ENCODE measurements at places on chromosomes 7 and 10. TPM values are rescaled to one million over a fixed set of nuclear protein-coding genes. Genes with fewer than 3 reads are reported as not detected.
A peak's percentile ranks its signal among the peaks of the same experiment; 100 is the strongest.

DNA sequence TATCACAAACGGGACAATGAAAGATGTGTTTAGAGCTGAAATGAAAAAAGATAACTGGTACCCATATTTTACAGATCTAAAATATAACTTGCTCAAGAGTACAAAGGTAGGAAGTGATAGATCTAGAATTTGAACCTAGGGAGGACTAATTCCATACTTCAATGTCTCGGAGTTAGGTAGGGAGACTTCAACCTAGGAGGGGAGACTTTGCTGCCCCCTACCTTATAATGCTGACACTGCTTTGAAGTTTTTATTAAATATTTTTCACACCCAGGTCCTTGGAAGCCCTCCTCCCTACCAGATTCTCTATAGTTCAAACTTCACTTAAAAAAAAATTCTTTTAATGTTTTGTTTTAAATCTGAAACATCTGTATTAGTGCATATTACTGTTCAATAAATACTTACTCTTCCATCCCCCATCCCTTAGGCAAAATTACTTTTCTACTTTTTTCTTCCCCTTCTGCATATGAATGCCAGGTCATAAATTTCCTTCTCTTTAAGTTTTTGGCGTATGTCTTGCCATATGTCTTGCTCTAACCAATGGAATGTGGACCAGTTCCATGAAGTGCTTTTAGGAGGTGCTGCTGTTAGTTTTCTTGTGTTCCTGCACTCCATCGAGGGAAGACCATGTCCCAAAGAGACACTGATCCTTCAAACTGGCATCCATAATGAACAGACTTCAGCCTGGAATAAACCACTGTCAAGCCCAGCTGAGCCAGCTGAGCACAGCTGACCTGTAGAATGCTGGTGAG lies 57.8 kb downstream of the MICU1 start:
- DNase-seq, result no peak

DNA sequence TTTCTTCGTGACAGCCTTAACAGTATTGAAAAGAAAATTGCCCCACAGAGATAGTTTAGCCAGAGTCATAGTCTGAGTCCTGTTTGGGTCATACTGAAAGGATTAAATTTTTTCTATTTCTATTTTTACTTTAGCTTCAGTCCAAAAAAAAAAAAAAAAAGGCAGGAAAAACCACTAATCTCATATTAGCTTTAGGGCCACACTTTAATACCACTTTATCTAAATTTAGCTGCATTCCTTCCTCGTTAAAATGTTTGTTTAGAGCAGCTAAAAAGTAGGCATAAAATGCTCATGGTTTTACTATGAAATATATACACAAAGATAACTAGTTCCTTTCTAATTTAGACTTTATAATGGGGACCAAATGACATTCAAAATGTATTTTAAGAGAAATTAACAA lies 216.5 kb upstream of the TMEM196 start:
- DNase-seq, result no peak

ITPRID1 gene
- not detected for total RNA-seq

GRCh38 chr10:90276894-90277475 lies 575.6 kb downstream of the KIF20B start:
- DNase-seq, result no peak

DNA sequence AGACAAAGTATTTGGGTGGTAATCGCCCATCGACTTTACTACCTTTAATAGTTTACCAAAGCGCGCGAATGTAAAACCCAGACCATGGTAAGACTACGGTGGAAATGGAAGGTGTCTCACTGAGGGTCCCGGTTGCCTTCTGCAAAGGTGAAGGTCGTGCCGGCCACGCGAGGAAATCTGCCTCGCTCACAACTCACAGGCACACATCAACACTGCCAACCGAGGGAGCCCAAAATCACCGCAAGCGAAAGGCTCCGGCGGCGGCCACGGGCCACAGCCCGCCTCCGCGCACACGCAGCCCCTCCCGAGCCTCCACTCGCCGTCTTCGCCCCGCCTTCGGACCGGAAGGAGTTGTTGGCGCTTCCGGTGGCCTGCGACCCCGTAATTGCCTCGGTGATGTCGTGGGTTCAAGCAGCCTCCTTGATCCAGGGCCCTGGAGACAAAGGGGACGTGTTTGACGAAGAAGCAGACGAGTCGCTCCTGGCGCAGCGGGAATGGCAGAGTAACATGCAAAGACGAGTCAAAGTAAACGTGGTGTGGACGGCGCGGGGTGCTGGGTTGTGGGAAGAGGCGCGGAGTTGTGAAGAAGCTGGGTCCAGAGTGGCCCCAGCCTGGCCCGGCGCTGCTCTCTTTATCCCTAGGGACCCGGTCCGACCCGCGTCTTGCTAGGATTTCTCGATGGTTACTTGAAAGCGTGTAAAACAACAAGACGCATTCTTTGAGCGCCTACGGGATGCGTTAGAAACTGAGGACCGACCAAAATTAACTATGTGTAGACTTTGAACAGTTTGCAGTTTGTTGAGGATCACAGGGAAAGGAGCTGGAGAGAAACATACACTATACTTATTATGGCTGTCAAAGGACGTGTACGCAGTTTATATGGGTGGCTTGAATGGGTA lies at the start of gene YAE1:
TSS of gene YAE1 (plus strand) at position 382 of the 899 bp plus-strand sequence. CDS start at position 397, 15 bp downstream.
- DNase-seq, result peak; percentile 92

PROSER2 gene
- 33.3 TPM for total RNA-seq

DNA sequence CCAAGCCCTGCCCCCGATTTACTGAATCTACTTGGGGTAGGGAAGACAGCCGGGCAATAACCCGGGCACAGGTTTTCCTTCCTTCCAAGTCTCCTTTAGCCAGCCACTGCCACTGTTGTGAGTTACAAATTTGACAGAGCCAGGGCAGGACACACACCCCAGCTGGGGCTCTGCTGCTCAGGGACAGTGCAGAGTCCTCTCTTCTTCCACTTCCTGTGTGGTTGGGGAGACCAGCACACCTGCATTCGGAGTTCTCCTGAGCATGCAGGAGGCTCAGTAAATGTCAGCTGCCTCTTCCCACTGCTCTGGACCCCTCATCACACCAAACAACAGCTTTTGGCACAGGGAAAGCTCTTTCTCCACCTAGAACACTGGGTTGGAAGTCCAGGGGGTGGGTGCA lies 21.3 kb downstream of the CHST15 start:
- DNase-seq, result no peak

CACNB2 gene
- 4.2 TPM for total RNA-seq

PLPP4 gene
- 0.38 TPM for total RNA-seq

GRCh38 chr10:47024046-47024322 lies 112.8 kb downstream of the PTPN20 start:
- no peak for DNase-seq

SHTN1 gene
- total RNA-seq, result 40.4 TPM

GRCh38 chr10:49387071-49387470 lies 8.8 kb downstream of the DRGX start:
- no peak for DNase-seq

GIMAP7 gene
- total RNA-seq, result 47.0 TPM

GRCh38 chr10:61159253-61159652 lies 215.3 kb upstream of the RHOBTB1 start:
- no peak for DNase-seq

- no peak for DNase-seq
Measured at GRCh38 chr7:25476863-25477499, 248.7 kb upstream of the NPVF start.

DNA sequence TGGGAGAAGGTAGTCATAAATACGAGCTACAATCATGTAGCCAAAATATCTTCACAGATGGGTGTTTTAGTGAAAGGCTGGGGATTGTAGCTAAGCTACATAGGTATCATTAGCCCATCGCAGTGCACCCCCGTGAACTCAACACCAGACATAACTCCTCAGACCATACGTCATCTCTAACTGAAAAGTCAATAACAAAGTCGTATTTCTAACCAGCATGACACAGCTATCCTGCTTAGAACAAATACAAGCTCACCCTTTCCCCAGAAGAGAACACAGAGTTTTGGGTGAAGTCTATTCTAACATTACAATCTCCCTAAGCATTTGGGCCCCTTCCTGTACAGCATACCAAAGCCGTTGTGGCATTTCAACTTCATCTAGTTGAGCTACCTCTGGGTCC lies 636.6 kb upstream of the DPP6 start:
- DNase-seq, result no peak

GRCh38 chr10:52250510-52250909 lies 63.6 kb upstream of the DKK1 start:
- no peak for DNase-seq

DNA sequence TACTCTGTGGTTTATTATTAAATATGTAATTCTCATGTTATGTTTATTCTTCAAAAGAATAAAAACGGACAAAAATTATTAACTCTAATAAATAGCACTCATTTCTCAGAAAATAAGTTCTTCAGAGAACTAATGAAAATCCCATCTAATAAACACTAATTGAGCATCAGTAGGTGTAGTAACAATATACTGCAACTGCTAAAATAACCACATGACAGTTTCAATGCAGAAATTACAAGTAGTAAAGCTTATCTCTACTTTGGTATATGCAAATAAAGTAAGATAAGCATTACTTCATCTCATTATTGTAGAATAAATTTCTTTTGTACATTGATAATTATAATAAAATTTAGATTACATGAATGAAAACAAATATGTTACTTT lies 56.4 kb upstream of the DKK1 start:
- DNase-seq, result no peak

GRCh38 chr7:47779341-47779771 lies 168.9 kb downstream of the PKD1L1 start:
- DNase-seq, result no peak

Measured in upper lobe of right lung (tissue), 1 donor.